ENCODE measurements at places on chromosomes 11 and 22. TPM values are rescaled to one million over a fixed set of nuclear protein-coding genes. Genes with fewer than 3 reads are reported as not detected.

DENND6B gene
- total RNA-seq = 4.1 TPM

OR51V1 gene
- total RNA-seq = not detected

OR8B12 gene
- not detected for total RNA-seq

TRIM51 gene
- not detected for total RNA-seq

FUT4 gene
- total RNA-seq = 7.7 TPM

GLB1L2 gene
- 1.5 TPM for total RNA-seq

APOL4 gene
- total RNA-seq = 33.9 TPM

MYH9 gene
- 150 TPM for total RNA-seq

SLC16A8 gene
- total RNA-seq = 0.16 TPM

FLRT1 gene
- 1.7 TPM for total RNA-seq

RASGRP2 gene
- total RNA-seq = 7.6 TPM

OR2AG2 gene
- total RNA-seq = 0.26 TPM

SLC17A6 gene
- total RNA-seq = 0.11 TPM

OR2AG1 gene
- total RNA-seq = not detected

CTR9 gene
- 38.3 TPM for total RNA-seq

MRGPRX3 gene
- total RNA-seq = not detected

MYBPC3 gene
- not detected for total RNA-seq

GLYATL2 gene
- total RNA-seq = 3.8 TPM

OR52I1 gene
- not detected for total RNA-seq

PLEKHB1 gene
- total RNA-seq = 1.0 TPM

TBX1 gene
- 1.2 TPM for total RNA-seq

TRPM5 gene
- 0.11 TPM for total RNA-seq

H19 gene
- 6,669 TPM for total RNA-seq

NRXN2 gene
- total RNA-seq = 11.5 TPM

SPON1 gene
- total RNA-seq = 131 TPM

KCNK4 gene
- total RNA-seq = not detected

C1QTNF5 gene
- 17.4 TPM for total RNA-seq

MOGAT2 gene
- 2.2 TPM for total RNA-seq

HEPHL1 gene
- total RNA-seq = not detected

HBE1 gene
- 3.0 TPM for total RNA-seq

WBP2NL gene
- total RNA-seq = 5.2 TPM

CYTH4 gene
- total RNA-seq = 10.8 TPM

SHANK2 gene
- 6.2 TPM for total RNA-seq

GPR83 gene
- total RNA-seq = 0.16 TPM

PKP3 gene
- total RNA-seq = 5.2 TPM

Data from urinary bladder (tissue), 4 donors.